Non-pigmented ciliary epithelial cell (primary cell): ENCODE measurements at places on chromosomes 3 and 15.

- no peak for DNase-seq
Observed at GRCh38 chr3:8737301-8737700, 3.7 kb downstream of the CAV3 start.

- DNase-seq = no peak
Observed at GRCh38 chr3:135581806-135582205, 383.7 kb upstream of the PPP2R3A start.

- DNase-seq = peak; percentile 43
Observed at GRCh38 chr15:36682101-36682500, 102.7 kb downstream of the CDIN1 start.

DNA sequence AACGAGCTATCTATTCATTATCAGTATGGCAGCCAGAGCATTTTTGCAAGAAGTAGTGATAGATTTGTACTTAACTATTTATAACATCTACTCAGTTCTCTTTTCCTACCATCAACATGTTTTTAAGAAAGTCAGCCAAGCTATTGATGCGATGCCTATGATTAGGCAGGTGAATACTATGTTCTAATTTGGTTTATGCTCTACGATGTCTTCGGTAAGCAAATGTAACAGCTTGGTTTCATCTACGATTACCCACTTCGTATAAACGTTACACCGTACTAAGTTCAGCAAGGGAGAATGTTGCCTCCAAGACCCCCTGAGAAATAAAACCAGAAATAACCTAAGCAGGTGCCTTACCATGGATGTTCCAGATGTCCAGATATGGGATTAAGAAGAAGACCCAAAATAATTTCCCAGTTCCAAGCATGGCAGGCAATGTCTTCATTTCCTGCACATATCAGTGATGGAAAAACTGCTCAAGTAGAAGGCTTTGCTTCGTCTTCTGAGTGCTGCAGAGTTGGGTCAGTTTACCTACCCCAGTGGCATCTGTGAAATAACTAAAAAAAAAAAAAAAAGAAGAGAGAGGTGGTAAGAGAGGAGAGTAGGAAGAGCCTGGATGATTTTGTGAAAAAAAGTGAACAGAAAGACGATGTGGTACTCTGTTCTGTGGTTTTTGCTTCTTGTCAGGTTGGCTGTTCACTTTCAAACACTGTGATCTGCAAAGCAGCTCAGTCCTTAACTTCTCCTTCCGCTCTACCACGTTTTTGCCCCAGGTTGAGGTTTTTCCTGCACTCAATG is at the start of gene BTLA:
TSS of gene BTLA (minus strand) at position 559 of the 798 bp plus-strand sequence. CDS start at position 445, 114 bp downstream.
- no peak for DNase-seq

- DNase-seq = no peak
Observed at GRCh38 chr3:129827765-129828164, 65.7 kb downstream of the TMCC1 start.
